ENCODE measurements at places on chromosomes 1 and 21. TPM values are rescaled to one million over a fixed set of nuclear protein-coding genes. Genes with fewer than 3 reads are reported as not detected.
A peak's percentile ranks its signal among the peaks of the same experiment; 100 is the strongest.

DNA sequence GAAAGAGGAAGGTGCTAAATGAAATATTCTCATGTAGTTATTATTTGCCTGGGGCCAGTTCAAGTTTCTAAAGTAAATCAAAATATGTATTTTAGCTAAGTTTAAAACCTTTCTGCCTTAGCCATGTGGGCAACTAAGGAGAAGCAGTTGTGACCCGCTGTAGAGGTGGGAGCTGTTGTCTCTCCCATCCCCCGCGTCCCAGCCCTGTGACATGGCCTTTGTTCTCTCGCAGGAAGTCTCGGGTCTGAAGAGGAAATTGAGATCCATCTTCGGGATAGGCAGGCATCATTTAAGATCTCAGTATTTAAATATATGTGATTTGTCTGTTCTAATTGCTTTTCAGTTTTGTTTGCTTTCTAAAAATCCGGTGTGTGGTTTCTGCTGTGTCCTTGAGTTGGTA, 121.5 kb downstream of the CAMTA1 start:
- H3K4me1 ChIP-seq, result peaks cover 12% of the 10 kb centered on the region
- H3K4me3 ChIP-seq, result no peak overlapping the region
- DNase-seq, result no peak
- no peaks in the 10 kb centered on the region for H3K36me3 ChIP-seq
- no peaks in the 10 kb centered on the region for H3K27me3 ChIP-seq
- H3K27ac ChIP-seq, result no peak overlapping the region

DNA sequence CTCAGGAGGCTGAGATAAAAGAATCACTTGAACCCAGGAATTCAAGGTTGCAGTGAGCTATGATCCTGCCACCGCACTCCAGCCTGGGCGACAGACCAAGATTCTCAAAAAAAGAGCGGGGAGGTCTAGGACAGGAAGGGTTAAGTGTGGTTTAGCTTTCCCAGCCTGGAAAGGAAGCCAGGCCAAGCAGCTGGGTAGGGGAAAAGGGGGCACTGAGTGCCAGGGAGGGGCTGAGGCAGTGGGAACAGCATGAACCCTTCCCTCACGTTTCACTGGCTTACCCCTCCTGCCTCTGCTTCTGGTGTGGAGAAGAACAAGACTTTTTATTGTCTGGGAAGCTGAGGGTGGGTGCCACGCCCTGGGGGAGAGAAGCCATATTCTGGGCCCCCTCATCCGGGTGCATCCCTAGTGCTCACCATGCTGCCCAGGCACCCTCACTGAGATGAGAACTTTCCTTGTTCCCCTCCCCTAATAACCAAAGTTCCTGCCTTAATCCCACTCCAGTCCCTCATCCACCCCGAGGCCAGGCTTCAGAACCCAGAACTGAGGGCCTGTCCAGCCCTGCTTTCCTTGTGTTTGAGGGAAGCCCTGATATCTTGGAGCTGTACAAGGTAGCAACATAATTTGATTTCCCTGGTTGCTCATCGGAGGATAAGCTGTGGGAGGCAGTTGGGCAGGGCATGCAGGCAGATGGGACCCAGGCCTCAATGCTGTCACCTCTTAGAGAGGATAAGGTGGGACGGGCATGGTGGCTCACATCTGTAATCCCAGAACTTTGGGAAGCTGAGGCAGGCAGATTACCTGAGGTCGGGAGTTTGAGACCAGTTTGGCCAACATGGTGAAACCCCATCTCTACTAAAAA, 2.0 kb upstream of the LMNA start:
- peaks cover 3% of the 10 kb centered on the region for H3K4me1 ChIP-seq
- no peak overlapping the region for H3K27ac ChIP-seq

DNA sequence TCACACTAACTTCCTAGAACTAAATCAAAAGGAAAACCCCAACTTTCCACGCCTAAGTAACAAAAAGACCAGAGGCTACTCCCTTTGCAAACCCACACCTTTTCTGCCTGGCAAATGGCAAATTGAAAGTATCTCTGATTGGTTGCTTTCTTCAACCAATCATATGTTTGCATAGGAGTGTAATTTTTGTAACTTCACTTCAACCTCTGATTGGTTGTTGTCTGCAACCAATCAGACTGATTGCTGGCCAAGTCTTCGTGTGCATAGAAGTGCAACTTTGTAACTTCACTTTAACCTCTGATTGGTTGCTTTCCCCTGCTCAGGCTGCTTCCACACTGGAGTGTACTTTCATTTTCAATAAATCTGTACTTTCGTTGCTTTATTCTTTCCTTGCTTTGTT, 36.9 kb upstream of the PADI2 start:
- no peaks in the 10 kb centered on the region for H3K36me3 ChIP-seq
- H3K27ac ChIP-seq, result no peak overlapping the region
- no peaks in the 10 kb centered on the region for H3K27me3 ChIP-seq
- H3K4me3 ChIP-seq, result no peak overlapping the region
- no peak for DNase-seq

DNA sequence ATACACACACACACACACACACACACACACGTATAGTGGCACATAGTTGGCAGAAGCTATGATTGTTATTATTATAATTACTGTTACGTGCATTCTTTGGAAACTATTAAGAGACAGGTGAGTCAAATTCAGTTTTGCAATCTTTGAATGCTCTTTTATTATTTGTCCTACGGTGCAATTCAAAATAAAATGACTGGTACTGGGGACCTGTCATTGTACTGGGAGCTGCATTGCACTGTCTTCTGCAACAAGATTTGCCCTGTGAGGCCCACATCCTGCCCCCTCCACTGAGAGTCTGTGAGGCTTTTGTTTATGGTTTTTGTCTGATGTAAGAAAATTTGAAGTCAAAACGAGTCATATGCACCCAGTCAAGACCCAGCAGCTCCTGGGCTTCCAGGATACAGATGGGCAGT, 1.9 kb downstream of the LY9 start:
- H3K4me1 ChIP-seq, result no peaks in the 10 kb centered on the region
- no peaks in the 10 kb centered on the region for H3K27me3 ChIP-seq
- no peak for DNase-seq
- H3K4me3 ChIP-seq, result no peak overlapping the region
- H3K36me3 ChIP-seq, result no peaks in the 10 kb centered on the region

The S100A5 gene
- polyA plus RNA-seq, result not detected

- no peak overlapping the region for H3K27ac ChIP-seq
- no peaks in the 10 kb centered on the region for H3K4me1 ChIP-seq
- no peak overlapping the region for H3K4me3 ChIP-seq
- no peaks in the 10 kb centered on the region for H3K27me3 ChIP-seq
Observed at GRCh38 chr1:233975486-233975885, 71.0 kb downstream of the SLC35F3 start.

The PPIAL4G gene
- not detected for polyA plus RNA-seq

The C1orf53 gene
- polyA plus RNA-seq, result 1.3 TPM

The OR2T35 gene
- not detected for polyA plus RNA-seq

DNA sequence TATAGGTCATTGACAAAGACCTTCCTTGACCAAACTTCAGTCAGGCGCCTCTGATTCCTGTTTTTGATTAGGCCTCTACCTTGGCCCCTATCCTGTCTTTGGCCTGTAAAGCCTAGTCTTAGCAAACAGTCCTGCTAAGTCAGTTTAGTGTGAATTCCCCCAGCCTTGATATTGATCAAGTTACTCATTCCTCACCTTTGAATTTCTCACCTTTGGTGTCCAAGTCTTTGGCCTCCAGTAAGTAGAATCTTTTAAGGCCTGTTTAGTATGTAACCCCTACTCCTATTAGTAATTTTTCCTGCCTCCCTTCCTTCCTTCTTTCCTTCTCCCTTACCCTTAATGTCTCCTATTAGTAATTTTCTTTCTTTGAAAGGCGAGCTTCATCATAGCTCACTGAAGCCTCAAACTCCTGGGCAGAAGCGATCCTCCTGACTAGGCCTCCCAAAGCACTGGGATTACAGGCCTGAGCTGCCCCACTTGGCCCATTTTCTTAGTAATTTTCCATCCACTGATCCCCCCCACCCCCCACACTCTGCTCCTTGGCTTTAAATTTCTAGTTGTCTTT, 13.0 kb upstream of the ZNF692 start:
- peak overlapping the region; percentile 94 for H3K4me3 ChIP-seq
- no peak overlapping the region for H3K27ac ChIP-seq
- no peaks in the 10 kb centered on the region for H3K36me3 ChIP-seq

DNA sequence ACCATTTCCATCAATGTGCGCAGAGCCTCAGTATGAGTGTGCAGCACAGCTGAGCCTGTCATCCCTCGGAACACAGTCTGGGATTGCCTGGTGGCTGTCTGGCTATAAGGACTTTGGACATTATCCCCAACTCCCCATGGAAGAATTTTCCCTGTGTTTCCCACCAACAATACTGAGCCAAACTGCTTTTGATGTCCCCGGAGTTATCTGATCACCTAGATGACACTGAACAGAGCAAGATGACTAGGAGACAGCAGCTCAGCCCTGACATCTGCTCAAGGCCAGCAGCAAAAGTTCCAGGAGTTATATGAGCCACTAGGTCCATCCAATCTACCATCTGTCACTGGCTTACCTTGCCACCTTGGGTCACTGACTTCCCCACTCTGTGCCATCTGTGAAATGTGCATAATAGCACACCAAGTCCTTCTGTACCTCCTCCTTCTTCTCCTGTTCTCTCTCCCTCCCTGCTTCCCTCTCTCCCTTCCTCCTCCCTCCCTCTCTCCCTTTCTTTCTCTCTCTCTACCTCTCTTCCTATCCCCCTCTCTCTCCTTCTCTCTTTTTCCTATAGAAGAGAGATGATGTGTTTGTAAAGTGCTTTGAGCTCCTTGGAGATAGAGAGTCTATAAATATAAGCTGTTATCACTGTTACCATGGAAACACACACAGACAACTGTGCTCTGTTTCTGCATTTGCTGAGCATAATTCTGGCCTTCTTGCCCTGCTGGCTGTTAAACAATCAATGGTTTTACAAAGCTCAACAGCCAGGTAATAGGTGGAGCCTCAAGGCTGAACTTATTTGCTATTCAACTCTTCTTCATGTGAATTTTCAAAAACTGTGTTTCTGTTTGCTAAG, 19.7 kb upstream of the ATP1B1 start:
- H3K27ac ChIP-seq, result no peak overlapping the region
- H3K36me3 ChIP-seq, result no peaks in the 10 kb centered on the region
- no peaks in the 10 kb centered on the region for H3K4me1 ChIP-seq
- H3K27me3 ChIP-seq, result no peaks in the 10 kb centered on the region

DNA sequence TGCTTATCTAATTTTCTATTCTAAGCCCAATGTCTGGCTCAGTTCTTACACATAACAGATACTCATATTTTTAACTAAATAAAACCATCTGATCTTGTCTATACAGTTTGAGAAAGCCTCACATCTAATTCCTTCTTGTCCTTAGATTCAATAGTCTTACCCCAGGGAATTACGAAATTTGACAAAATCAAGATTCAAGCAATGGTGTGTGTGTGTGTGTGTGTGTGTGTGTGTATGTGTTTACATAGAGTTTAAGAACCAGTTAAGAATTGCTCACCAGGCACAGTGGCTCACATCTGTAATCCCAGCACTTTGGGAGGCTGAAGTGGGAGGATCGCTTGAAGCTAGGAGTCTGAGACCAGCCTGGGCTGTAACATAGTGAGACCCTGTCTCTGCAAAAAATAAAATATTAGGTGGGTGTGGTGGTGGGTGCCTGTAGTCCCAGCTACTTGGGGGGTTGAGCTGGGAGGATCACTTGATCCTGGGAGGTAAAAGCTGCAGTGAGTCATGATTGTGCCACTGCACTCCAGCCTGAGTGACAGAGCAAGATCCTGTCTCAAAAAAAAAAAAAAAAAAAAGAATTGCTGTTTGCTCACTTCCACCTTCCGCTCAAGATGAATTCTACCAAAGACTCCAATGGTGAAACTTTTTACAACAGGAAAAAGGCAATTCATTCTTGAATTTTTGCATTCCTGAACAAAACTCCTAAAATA, 6.2 kb downstream of the WDR64 start:
- H3K4me1 ChIP-seq, result no peaks in the 10 kb centered on the region
- no peak overlapping the region for H3K4me3 ChIP-seq
- no peaks in the 10 kb centered on the region for H3K36me3 ChIP-seq

DNA sequence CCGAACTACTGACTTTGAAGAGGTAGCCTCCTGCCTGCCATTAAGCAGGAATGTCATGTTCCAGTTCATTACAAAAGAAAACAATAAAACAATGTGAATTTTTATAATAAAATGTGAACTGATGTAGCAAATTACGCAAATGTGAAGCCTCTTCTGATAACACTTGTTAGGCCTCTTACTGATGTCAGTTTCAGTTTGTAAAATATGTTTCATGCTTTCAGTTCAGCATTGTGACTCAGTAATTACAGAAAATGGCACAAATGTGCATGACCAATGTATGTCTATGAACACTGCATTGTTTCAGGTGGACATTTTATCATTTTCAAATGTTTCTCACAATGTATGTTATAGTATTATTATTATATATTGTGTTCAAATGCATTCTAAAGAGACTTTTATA, 159.8 kb upstream of the SGIP1 start:
- H3K4me3 ChIP-seq, result no peak overlapping the region
- H3K36me3 ChIP-seq, result peaks cover 24% of the 10 kb centered on the region
- H3K27me3 ChIP-seq, result no peaks in the 10 kb centered on the region
- DNase-seq, result no peak

DNA sequence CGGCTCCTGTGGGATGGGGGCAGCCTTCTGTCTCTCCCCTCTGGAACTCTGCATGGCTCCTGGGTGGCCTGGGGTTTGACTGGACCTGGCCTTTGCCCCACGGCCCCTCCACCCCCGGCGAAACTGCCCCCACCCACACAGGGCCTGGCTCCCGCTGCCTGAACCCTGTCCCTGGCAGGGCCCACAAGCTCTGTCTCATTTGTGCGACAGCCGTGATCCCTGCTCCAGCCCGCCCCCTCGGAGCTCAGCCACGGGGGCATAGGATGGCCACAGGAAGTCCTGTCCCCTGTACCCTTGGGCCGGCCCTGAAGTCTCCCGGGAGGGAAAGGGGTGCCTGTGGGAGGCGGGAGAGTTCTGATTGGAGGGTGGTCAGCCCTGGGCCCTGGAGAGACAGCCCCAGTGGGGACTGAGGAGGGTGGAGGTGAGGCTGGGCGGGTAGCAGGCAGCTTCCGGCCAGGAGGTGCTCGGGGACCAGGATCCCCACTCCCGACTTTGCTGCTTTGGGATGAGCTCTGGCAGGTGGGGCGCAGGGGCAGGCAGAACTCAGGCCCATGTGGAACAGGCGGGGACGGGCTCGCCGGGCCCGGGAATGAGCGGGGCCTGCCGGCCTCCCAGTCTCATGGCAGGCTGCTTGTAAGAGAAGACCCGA, 45.1 kb downstream of the SLX9 start:
- H3K36me3 ChIP-seq, result no peaks in the 10 kb centered on the region
- no peaks in the 10 kb centered on the region for H3K4me1 ChIP-seq
- no peaks in the 10 kb centered on the region for H3K27me3 ChIP-seq
- no peak overlapping the region for H3K27ac ChIP-seq

DNA sequence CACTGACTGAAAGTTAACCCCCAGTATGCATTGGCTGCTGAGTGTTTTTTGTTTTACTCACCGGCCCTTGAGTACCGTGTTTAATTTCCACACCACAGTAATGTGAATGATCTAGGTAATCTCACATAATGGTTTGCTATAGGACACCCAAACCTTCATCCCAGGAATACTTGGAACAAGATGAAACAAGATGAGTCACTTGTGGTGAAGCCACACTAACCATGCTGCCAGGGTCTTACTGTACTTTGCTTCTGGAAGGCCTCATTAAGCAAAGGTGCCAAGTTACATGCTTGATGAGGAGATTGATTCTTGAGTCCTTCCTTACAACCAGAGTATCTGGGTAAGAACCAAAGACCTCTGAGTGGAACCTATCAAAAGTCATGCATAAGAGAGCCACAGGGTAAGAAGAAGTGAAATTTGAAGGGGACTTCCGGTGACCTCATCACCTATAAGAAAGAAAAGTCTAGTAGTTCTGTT, 163.3 kb downstream of the NRIP1 start:
- no peaks in the 10 kb centered on the region for H3K36me3 ChIP-seq
- H3K4me3 ChIP-seq, result no peak overlapping the region
- no peaks in the 10 kb centered on the region for H3K4me1 ChIP-seq
- no peaks in the 10 kb centered on the region for H3K27me3 ChIP-seq
